ENCODE measurements at places on chromosomes 7 and 10.

DNA sequence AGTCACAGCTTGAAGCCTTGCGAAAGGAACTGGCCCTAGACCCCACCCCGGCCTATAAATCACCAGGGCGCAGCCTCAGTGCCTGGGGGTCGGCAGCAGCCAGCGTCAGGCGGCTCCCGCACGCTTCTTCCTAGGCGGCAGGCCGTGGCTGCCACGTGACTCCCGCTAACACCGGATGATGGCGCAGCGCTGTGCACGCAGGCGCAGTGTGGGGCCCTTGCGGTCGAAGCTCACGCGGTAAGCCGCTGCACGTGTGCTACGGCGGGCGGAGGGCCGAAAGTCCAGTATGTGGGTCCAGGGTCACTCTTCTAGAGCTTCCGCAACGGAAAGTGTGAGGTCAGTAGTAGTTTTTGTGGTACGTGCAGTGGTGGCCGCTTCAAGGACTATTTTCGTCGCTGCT, at the start of gene STK31:
TSS of gene STK31 (plus strand) at position 220 of the 400 bp plus-strand sequence. CDS start at position 287, 67 bp downstream.
- DNase-seq, result no peak

DNA sequence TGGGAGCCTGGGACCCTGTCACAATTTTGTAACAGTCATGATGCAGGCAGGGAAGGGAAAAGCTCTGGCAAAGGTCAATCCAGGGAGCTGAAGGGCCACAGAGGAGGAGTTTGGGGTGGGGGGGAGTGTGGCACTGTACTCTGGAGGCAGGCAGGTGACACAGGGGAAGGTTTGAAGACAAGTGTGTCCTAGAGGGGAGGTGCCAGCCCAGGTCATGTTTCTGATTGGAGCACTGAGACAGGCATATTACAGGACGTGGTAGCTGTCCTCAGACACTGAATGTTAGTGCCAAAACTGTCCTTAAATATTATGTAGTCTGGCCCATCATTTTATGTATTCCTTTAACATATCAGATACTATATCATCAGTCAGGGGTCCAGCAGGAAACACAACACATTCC, 75.6 kb upstream of the LRRC4 start:
- no peak for DNase-seq

DNA sequence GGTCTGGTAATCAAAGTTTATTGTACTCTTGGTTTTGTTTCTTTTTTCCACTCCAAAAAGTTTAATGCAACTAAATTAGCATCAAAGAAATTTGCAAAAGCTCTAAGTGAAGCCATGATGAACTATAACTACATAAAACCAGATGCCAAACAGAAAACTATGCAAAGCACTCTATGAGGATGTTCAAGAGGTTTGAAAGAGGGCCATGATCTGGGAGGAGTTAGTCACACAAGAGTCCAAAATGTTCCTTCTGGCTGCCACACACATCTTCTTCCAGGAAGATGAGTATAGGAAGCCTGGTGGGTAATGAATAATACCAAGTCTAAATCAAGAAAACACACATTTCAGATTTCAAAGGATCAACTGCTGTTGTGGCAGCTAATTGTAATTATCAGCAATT, 28.4 kb downstream of the GLI3 start:
- no peak for DNase-seq

GRCh38 chr7:14419531-14419930, 430.1 kb upstream of the ETV1 start:
- DNase-seq, result no peak

DNA sequence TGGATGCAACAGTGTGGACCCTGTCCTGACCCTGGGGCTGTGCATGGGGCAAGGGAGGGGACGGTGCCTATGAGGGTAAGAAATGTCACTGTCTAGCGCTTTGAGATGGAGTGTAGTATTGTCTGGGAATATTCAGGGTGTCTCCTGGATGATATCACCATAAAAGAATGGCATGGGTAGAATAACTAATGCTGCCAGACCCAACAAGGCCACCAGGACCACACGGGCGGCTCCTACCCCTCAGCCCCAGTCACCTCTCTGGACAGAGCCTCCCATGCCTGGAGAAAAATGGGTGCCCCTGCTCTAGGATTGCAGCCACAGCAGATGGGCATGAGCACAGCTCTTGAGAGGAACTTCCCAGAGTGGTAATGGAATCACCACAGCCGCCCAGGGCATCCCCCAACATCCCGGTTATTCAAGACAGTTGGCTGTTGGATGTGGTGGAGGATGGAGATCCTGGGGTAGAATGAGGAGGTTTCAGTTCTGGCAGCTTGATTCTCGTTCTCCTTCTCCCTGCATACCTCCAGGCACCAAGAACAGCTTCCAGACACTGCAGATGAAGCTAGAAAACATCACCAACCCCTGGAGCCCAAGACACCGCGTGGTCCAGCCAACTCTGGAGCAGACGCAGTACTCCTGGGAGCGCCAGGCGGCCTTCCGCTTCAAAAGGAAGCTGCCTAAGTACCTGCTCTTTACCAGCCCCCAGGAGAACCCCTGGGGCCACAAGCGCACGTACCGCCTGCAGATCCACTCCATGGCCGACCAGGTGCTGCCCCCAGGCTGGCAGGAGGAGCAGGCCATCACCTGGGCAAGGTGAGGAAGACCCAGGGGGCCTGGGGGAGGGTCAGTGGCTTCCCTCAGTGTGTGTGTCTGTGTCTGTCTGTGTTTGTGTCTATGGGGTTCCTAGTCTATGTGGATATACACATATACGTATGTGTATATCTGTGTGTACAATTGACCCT, 6.2 kb downstream of the AOC1 start:
- DNase-seq, result peak; percentile 88

DNA sequence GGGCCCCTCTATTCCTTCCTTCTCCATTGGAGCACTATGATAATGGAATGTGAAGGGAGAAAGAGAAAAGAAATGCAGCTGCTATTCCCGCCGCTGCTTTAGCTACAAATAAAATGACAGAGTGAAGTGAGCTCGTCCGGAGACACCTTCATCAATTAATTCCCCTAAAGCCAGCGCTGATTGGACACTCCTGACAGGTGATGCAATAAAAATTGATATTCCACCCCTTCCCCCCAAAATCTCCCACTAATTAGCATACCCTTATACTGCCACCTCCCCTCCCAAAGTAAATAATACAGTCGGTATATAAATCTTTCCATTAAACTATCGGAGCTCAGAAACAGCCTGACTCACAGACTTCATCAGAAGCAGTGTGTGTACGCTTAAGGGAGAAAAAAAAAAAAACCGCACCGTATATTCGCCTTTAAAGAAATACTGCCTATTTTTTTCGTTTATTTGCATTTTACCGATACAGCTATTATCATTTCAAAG, 7.3 kb downstream of the SKIDA1 start:
- peak; percentile 81 for DNase-seq

DNA sequence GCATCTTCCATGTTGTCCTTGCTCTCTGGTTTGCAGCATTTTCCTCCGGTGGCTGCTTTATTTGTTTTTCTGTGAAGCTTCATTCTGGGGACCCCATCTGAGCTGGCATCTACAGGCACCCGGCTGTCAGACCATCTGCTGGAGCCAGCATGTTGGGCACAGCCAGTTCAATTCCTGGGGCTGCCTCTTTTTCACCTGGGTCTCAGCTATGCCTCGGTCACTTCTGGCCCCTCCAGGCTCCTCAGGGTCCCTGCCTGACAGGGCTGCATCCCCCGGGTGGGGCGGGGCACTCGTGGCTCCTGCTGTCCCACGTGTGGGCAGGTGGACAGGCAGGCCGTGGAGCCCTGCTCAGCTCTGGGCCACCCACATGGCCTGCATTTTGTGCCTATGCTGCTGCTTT, 8.1 kb downstream of the SCART1 start:
- DNase-seq, result no peak

DNA sequence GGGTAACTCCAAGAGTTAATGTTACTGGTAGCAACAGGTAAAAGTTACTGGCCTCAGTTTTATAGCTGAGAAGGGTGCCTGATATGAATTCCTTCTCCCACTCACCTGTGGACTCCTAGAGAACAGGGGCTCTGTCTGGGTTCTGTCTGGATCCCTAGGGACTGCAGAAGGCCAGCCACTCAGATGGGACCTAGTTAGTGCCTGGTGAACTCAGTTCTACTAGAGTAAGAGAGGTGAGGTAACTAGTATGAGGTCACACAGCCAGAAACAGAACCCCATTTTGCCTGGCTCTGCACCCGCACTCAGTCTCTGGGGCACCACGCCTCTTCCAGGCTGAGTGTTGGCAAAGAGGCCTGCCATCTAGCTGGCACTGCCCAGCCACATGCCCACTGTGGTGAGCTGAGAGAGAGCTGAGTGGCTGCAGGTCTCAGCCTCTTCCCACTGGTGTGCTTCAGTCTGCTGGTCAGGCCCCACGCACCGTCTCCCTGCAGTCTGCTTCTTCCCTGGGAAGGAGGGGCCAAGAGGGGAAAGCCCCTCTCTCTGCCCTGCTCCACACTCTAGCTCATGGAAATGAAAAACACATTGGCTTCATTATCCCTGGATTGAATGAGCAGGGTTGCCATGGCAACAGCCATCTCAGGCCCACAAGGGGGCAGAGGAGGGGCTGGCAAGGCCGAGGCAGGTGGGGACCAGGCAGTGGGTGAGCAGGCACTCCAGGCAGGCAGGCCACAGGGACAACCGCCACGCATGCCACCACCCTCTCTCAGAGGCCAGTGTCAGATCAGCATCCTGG, 110.6 kb downstream of the ZMIZ1 start:
- peak; percentile 69 for DNase-seq

DNA sequence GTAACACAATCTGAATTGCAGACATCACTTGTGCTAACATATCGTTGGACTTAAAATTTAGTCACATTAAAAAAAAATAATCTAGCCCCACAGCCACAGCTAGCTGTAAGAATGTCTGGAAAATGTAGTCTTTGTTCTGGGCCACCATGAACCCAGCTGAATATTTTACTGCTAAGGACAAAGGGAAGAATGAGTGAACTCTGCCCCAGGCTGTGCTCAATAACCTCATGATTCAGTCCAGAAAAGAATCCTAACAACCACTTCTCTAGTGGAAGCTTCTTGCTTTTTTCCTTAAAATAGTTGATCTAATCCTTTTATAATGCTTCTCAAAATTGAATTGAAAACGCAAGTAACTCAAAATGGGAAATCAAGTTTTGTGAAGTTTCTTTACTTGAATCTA, 25.6 kb upstream of the SOSTDC1 start:
- DNase-seq, result no peak

DNA sequence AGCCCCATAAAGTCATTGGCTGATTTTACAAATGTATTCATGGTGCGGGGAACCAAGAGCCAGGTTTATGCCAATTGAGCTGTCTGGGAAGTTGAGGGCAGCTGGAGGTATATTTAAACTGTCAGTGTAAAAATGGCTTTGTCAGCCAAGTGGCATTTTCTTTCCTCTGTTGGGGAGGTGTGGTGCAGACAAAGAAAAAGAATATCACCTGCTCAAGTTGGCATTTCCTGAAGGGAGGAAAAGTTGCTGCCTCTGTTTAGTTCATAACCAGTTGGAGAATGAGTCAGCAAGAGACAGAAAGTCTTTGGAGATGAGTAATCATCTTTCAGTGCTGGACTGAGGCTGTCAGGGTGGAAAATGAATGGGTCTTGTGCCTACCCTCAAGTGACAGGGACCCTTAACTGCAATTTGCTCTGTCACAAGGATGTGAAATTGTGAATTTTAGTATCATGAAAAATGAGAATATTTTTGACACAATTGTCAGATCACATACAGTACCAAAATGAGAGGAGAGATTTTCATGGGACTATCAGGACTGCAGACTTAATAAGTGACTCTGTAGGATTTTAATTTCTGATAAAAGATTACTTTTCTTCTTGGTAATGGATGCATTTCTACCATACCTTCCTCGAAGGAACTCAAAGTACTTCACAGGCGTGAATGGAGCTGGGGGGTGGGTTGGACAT, 137.3 kb downstream of the ANLN start:
- DNase-seq, result no peak

- no peak for DNase-seq
Measured at GRCh38 chr10:122102869-122103525, 114.0 kb downstream of the TACC2 start.

GRCh38 chr10:12416344-12417050, 67.2 kb downstream of the CAMK1D start:
- DNase-seq, result no peak

GRCh38 chr10:122357685-122358084, 16.8 kb upstream of the PLEKHA1 start:
- DNase-seq, result no peak

DNA sequence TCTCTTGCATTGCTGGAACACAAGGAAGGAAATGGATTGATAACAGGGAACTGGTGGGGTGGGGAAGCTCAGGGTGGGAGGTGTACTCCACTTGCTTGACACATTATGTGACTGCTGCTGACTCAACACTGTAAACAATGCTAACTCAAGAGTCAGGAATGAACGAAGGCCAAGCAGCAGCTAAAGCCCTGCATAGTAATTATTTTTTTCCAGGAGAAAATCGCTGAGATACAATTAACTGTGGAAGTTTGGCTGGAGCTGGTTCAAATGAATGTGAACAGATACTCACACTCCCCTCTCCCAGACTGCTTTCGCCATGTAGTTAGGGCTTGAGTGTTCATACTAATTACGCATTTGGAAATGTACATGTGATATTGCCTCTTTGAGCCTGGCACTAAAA, 170.9 kb upstream of the AOAH start:
- no peak for DNase-seq

- DNase-seq, result peak; percentile 83
Measured at GRCh38 chr7:36291387-36292316, 98.0 kb upstream of the ANLN start.

DNA sequence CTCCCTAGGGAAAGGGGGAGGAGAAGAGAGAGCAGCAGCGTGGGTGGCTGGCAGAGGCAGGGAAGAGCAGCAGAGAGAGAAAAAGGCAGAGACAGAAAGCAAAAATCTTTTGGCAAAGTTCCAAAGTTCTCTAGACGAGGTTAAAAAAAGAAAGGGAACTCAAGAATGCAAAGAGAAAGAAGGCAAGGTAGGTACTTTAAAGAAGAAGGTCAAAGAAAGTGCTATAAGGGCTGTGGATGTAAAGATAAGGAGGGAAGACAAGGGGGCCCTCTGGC, 20.2 kb upstream of the OPTN start:
- DNase-seq, result no peak

GRCh38 chr7:63925262-63925625, 73.4 kb upstream of the ZNF722 start:
- no peak for DNase-seq

GRCh38 chr7:131039355-131039762, 288.3 kb upstream of the MKLN1 start:
- DNase-seq, result no peak

DNA sequence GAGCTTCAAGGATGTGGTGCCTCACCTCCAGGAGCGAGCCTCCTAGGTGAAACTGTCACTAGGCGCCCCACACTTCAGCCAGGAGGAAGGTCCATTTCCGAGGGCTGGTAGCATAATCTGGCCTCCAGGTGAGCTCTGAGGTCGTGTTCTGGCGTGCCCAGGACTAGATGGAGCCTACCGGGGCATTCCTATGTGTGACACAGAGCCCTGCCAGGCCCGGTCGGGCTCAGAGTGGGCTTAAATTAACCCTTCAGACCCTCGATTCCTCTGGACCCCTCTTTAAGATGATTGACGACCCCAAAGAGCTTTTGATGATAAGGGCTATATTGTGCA, 233.1 kb downstream of the EBF3 start:
- no peak for DNase-seq

GRCh38 chr7:2934211-2934731, 90.2 kb upstream of the GNA12 start:
- DNase-seq, result no peak
